ENCODE measurements at places on chromosomes 2 and 18.

GRCh38 chr2:236308855-236309668 is 44.9 kb upstream of the ASB18 start:
- no peak for DNase-seq

GRCh38 chr2:45233301-45233700 is 224.0 kb upstream of the SIX2 start:
- no peak for DNase-seq

DNA sequence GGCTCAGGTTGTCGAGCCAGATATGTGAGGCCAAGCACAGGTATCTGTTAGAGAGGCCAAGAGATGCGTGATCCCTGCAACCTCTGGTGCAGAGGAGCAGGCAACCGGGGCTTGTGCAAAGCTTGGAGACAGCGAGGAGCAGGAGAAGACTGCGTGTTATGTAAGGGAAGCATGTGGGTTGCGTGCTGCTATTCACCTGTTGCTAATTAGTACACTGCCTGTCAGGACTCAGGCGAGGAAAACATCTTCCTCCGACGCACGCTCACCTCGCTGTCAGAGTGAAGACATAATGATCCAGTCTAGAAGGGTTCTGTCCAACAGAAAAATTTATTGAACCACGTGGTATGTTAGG is 102.5 kb downstream of the HNRNPLL start:
- no peak for DNase-seq

DNA sequence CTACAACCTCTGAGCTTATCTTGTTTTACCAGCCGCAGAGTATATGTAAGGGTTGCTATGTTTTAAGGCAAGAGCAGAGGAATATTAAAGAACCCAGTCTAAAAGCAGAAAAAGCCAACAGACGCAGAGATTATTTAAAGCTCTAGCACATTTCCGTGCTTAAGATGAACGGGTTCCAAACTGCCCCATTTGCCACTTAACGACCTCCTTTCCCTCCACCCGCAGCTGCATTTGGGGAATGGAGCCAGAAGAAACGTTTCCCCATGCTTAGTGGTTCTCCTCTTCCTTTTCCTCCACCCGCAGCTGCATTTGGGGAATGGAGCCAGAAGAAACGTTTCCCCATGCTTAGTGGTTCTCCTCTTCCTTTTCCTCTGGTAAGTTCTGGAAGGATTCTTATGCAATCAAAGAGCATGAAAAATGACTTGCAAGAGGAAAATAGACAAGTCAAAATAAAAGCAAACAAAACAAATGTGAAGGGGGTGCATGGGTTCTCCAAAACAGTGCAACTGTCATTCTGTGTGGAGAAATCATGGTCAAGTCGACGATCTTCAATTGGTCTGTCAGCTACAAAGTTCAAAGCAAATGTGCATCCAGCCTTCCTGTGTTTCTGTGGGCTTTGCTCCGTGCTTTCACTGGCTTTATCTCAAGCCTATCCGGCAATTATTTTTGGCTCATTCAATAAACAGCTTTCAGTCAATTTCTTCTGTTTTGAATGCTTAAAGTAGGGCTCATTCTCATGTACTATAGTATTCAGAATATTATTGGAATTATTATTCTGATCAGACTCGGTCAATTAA is 57.8 kb downstream of the DIPK1C start:
- DNase-seq: no peak

DNA sequence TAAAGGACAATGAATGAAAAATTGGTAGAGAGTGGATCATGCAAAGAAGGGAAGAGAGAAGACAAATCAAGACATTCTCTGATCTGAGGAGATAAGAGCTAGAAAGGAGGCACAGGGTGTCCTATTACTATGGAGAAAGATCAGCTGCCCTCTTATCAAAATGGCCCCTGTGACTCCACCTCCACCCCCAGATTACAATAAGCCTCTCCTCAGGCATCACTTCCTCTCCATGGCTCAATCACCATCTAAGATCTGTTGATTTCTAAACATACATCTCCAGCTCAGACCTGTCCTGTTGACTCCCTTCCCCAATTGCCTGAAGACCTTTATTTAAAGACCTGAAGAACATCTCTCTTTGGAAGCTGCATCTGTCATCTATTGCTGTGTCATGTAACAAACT is 43.2 kb downstream of the SP100 start:
- no peak for DNase-seq

GRCh38 chr2:240351088-240351741 is 84.2 kb upstream of the GPC1 start:
- no peak for DNase-seq

DNA sequence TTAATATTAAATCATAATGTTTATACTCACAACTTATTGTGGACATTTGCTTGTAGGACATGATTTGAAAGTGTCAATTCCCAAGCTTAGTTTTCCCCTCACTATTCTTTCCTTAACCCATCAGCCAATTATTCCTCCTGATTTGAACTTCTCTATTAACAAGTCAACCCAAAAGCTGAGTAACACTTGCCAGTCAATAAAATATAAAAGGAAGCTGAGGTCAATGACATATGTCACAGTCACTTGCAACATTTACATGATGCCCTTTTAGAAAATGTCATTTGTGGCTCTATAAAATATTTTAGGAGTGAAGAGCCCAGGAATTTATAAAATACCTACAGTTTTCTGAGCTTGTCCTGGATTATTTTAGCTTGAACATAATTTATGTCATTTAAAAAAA is 7.2 kb downstream of the CCDC68 start:
- DNase-seq: no peak

Measured in fibroblast of skin of right biceps (primary cell).